ENCODE measurements at places on chromosomes 12 and 14.

- no peak for DNase-seq
These were observed 30.3 kb downstream of the NFKBIA start for GRCh38 chr14:35374263-35374712.

- no peak for DNase-seq
These were observed 104.1 kb downstream of the ATXN7L3B start for GRCh38 chr12:74641694-74642093.

DNA sequence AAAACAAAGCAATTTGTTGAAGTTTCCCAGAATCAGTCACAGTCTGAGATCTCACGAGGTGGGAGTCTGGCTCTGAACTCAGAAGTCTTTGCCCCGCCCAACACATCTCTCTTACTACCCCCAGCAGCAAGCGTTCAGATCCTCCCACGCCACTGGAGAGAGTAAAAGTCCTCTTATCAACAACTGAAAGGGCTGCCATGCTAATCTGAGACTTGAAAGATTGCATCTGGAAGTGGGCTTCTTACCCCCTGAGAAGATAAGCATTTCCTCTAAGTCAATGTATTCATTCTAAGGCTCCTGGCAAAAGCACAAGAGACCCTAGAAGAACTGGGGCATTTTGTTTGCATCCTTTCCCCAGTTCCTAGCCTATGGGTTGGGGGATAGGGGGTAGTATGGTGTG is 34.1 kb upstream of the STON2 start:
- no peak for DNase-seq

DNA sequence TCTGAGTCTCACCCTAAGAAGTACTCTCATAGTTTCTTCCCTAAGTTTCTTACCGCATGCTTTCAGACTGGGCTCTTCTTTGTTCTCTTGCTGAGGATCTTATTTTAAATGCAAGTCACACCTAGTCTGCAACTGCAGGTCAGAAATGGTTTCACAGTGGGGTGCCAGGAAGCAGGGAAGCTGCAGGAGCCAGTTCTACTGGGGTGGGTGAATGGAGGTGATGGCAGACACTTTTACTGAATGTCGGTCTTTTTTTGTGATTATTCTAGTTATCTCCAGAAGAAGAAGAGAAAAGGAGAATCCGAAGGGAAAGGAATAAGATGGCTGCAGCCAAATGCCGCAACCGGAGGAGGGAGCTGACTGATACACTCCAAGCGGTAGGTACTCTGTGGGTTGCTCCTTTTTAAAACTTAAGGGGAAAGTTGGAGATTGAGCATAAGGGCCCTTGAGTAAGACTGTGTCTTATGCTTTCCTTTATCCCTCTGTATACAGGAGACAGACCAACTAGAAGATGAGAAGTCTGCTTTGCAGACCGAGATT is 1.7 kb downstream of the FOS start:
- no peak for DNase-seq

- no peak for DNase-seq
These were observed 16.4 kb upstream of the EVL start for GRCh38 chr14:100048786-100049185.

GRCh38 chr12:113064395-113065125 is 8.0 kb downstream of the DTX1 start:
- DNase-seq = no peak

GRCh38 chr12:127162902-127163301 is 1104.1 kb upstream of the TMEM132C start:
- no peak for DNase-seq
